Epithelial cell of prostate (primary cell): ENCODE measurements at places on chromosomes 1 and 21.

- DNase-seq = no peak
Observed at GRCh38 chr1:206834711-206835110, 30.7 kb upstream of the IL20 start.

GRCh38 chr1:185487026-185487425 lies 170.0 kb upstream of the IVNS1ABP start:
- DNase-seq = no peak

- no peak for DNase-seq
Observed at GRCh38 chr1:199449221-199449620, 578.3 kb upstream of the NR5A2 start.

- no peak for DNase-seq
Observed at GRCh38 chr1:170881268-170882265, 53.8 kb upstream of the MROH9 start.

- peak; percentile 60 for DNase-seq
Observed at GRCh38 chr1:96865731-96866685, 144.4 kb downstream of the PTBP2 start.

DNA sequence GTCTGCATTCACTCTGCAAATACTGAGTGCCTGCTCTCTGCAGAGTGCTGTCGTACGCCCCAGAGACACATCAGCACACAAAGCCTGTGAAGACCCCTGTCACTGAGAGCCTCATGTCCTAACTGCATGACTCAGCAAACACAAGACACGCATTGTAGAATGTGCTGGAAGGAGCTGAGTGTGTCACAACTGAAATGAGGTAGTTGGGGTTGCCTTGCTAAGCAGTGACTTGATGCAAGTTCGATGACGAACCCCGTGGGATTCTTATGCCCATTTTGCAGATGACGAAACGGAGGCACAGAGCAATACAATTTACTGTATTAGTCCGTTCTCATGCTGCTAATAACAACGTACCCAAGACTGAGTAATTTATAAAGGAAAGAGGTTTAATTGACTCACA lies 65.1 kb downstream of the RIPK4 start:
- DNase-seq = no peak

DNA sequence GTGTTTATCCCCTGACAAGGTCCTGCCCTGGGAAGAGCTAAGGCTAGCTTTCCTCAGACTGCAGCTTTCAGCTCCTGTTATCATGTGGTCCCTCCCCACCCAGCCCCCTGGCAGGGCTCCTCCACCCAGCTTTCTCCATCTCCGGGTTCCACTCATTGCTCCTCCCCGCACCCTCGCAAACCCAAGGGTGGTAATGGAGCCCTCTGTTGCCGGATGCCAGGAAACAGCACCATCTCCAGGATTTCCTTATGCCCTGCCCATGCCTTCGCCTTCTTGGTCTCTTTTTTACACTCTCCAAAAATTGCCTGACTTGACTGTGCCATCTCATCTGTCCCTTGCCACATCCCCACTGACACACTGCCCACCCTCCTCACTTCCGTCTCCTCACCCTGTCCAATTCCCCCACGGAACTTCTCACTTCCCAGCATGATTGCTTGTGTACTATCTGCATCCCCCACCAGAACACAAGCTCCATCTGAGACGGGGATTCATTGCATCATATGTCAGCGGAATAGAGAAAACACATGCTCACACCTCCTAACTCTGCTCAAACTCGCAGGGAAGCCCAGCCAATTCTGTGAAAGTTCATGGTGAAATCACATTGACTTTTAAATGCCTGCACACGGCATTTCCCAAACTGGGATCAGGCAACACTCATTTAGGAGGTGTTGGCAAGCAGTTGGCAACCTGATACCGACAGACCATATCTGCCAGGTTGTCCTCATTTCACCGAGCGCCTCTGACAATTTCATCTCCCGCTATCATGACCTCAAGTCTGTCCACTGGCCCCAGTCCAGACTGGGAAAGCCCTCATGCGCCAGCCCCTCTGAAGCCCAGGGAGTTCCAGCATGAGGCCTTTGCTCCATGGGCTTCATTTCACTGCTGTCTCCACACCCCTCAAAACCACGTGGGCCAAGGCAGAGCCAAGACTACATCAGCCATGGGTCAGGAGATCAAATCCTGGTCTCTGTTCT lies 201.1 kb downstream of the MATN1 start:
- no peak for DNase-seq

GRCh38 chr1:93824834-93825233 lies 54.2 kb downstream of the DNTTIP2 start:
- DNase-seq = no peak

GRCh38 chr1:7300893-7301663 lies 470.0 kb upstream of the VAMP3 start:
- DNase-seq = peak; percentile 18

- no peak for DNase-seq
Observed at GRCh38 chr1:71462247-71462646, 381.4 kb upstream of the ZRANB2 start.

DNA sequence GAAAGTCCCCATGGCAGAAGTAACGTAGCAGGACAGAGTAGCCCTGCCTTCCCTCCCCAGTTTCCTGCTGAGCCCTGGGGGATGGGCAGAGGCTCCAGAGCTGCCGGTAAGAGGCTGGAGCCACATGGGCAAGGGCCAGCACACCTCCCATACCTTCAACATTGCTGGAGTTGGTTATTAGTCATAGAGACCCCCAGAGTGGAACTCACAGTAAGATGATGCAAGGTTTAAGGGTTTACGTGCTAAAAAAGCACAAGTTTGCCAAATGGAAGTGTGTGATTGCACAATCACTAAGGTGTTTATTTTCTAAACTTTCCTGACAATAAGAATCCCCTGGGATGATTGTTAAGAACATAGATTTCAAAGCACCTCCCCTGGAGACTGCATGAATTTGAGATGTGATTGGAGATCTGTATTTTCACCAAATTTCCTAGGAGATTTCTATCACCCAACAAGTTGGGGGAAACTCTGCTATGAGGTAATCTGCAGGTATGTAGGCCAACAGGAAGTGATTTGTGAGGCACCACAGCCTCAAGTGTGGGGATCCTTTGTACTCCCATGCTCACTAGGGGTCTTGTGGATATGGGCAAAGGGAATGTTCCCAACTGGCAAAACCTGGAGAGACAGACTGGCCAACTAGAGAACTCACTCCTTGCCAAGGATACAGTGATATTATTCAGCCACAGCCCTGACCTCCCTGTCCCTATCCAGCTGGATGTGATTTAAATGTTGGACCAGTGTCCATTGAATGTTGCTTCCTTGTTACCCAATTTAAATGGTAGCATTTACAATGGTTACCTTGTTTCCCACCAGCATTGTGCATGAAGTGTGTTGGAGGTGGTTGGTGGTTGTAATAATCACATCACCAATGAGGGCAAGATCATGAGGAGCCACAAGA lies 37.1 kb upstream of the CSF1 start:
- DNase-seq = no peak

GRCh38 chr1:18583326-18583941 lies 47.2 kb upstream of the PAX7 start:
- no peak for DNase-seq

DNA sequence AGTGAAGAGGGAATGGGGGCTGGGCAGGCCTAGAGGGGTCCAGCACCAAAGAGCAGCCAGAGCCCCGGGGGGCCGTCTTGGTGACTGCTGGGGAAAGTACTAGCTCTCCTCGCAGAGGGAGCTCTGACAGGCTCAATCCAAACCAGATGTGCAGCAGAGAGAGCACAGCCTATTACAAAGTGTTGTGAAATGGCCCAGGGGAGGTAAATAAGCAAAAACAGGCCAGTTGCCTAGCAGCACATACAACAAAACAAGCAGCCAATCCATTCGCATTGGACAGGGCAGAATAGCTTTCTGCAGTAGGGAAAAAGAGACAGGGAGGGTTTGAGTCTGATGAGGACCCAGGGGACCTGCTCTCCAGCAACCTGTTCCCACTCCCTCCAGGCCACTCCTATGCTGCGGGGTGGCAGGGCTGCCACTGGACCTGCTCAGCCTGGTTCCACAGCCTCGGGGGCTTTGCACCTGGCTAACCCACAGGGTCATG lies 239.6 kb upstream of the FGGY start:
- DNase-seq = peak; percentile 45

GRCh38 chr1:101051688-101052638 lies 26.4 kb upstream of the DPH5 start:
- no peak for DNase-seq

GRCh38 chr1:213492161-213493041 lies 441.4 kb downstream of the RPS6KC1 start:
- no peak for DNase-seq

- DNase-seq = no peak
Observed at GRCh38 chr1:200958597-200958996, 63.9 kb downstream of the INAVA start.

- no peak for DNase-seq
Observed at GRCh38 chr1:215276582-215276981, 194.0 kb downstream of the KCNK2 start.

DNA sequence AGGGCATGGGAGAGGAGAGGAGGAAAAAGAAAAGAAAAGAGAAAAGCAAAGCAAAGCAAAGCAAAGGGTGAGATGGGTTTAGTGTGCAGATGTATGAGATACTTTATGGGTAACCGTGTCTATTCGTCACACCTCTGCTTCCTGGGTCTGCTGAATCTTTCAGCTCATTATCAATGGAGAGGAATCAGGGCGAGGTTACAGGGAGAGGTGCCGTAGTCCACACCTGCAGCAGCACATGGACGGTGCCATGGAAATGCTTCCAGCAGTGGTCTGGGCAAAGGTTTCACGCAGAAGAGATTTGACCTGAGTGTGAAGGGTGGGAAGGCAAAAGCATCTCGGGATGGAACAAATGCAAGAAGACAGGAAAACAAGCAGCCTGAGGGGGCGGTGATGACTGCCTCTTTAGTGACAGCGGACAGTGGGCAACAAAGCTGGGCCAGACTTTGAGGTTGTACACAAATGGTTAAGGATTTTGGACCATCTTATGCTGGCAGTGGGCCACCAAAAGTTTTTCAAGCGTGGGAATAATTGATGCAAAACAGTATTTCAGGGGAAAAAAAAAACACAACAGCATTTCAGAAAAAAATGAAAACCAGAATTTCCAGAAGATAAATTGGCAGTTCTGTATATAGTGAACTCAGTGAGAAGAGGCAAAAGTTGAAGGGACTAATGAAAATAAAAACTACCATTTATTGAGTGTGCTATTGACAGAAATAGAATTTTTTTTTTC lies 19.5 kb upstream of the SRP9 start:
- no peak for DNase-seq

DNA sequence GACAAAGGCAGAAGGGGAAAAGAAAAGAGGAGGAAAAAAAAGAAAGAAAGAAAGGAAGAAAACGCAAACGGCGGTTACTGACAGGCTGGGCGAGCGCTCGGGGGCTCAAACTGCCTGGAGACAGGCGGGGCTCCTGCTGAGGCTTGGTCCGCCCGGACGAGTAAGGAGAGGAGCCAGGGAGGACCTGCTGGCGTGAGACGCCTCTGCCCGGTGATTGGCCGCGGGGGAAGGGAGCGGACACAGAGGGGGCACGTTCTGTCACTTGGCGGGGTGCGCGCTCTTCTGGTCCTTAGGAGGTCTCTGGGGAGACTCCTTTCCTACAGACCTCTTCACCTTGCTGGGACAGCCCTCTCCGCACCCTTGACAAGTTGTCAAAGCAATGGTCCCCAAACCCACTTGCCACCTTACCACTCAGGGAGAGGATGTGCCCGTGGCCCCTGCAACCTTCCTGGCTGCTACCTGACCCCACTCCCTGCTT lies 791 bp upstream of the PIK3R3 start:
- DNase-seq = no peak

DNA sequence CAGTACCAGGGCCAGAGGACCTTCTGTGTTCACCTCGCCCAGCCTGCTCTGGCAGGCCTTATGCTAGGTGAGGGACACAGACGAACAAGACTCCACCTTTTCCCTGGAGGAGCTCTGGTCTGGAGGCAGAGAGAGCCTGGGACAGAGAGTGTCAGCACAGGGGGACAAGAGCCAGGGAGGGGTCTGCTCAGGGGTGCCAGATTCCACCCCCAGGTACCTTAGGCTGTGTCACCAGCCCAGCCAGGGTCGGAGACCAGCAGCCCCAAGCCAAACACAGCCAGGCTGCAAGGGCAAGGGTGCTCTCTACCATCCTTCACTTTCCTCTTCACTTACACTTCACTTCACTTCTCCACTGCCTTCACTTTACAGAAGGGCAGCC lies 4.3 kb upstream of the LRP8 start:
- no peak for DNase-seq

GRCh38 chr1:204046346-204046745 lies 26.6 kb upstream of the SOX13 start:
- no peak for DNase-seq

DNA sequence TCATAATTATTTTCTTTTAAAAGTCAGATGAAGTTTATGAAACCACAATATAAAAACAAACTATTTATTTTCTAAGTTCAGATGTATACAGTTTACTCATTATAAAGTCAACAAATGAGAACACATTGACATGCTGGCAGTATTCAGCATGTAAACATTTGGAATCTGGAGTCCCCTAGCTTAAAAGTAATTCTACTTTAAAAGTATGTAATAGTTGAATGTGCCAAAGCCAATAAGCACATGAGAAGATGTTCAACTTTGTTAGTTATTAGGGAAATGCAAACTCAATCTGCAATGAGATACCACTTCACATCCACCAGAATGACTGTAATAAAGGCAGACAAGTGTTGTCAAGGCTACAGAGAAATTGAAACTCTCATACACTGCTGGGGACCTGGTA lies 96.6 kb downstream of the RYR2 start:
- DNase-seq = no peak

- no peak for DNase-seq
Observed at GRCh38 chr1:11997081-11997850, 17.0 kb downstream of the MFN2 start.

- DNase-seq = no peak
Observed at GRCh38 chr21:28464095-28464494, 528.6 kb downstream of the LTN1 start.

GRCh38 chr1:234499119-234499942 lies 20.4 kb upstream of the TARBP1 start:
- DNase-seq = no peak

- no peak for DNase-seq
Observed at GRCh38 chr1:30120245-30121000, 603.0 kb downstream of the MATN1 start.

DNA sequence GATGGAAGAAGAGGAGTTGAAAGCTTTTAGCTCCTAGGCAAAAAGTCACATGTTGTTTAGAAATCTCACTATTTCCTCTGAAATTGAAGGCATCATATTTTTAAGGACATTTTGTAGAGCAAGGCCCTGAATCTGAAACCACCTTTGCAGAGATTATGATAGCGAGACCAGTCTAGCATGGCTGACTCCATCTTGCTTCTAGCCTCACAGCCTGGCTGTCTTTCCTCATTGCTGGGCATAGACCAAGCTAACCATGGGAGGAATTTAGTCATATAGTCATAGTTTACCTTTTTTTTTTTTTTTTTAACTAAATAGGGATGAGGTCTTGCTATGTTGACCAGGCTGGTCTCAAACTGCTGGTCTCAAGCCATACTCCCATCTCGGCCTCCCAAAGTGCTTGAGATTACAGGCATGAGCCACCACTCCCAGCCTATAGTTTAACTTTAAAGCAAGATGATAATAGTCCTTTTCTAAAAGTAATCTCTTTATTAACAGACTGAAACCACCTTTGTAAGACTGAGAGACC lies 42.2 kb upstream of the ZNF326 start:
- no peak for DNase-seq

GRCh38 chr1:51422367-51423072 lies 92.2 kb upstream of the TTC39A start:
- no peak for DNase-seq

GRCh38 chr1:223771814-223772770 lies 59.8 kb downstream of the CAPN2 start:
- no peak for DNase-seq

GRCh38 chr1:230030122-230030821 lies 36.8 kb upstream of the GALNT2 start:
- no peak for DNase-seq
